Stimulated activated CD4-positive, alpha-beta T cell treated with anti-CD3 and anti-CD28 coated beads, Interleukin-15, amount 100 ng/mL, for 1 hour (primary cell): ENCODE measurements at places on chromosomes 3 and 15.
A peak's percentile ranks its signal among the peaks of the same experiment; 100 is the strongest.

- DNase-seq, result peak; percentile 23
These were observed 43.6 kb downstream of the RLBP1 start for GRCh38 chr15:89177633-89178306.

- DNase-seq, result no peak
These were observed 89.5 kb downstream of the PTPRG start for GRCh38 chr3:61650719-61651410.

DNA sequence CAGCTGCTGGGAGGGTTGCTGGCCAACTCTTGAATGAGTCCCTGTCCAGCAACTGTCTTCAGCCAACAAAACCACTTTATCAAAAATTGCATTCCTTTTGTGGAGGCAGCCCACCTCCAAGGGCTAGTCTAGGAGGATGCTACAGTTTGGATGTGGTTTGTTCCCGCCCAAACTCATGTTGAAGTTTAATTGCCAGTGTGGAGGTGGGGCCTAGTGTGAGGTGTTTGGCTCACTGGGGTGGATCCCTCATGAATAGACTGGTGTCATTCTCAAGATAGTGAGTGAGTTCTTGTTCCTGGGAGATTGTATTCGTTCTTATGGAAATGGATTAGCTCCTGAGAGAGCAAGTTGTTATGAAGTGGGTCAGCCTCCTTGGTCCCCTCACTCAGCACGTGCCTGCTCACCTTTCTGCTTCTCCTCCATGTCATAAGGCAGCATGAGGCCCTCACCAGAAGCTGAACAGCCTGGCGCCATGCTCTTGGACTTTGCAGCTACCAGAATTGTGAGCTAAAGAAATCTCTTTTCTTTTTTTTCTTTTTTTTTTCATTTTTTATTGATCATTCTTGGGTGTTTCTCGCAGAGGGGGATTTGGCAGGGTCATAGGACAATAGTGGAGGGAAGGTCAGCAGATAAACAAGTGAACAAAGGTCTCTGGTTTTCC lies 4.2 kb upstream of the RFC4 start:
- DNase-seq, result no peak

- DNase-seq, result no peak
These were observed 15.0 kb downstream of the UACA start for GRCh38 chr15:70748281-70748747.

GRCh38 chr3:119330181-119330580 lies 36.0 kb downstream of the ARHGAP31 start:
- no peak for DNase-seq

GRCh38 chr3:137771401-137772213 lies 7.5 kb downstream of the SOX14 start:
- DNase-seq, result no peak

- DNase-seq, result no peak
These were observed 2.9 kb upstream of the LTF start for GRCh38 chr3:46467562-46467961.

- DNase-seq, result no peak
These were observed 190.7 kb upstream of the NDN start for GRCh38 chr15:23877502-23878412.

DNA sequence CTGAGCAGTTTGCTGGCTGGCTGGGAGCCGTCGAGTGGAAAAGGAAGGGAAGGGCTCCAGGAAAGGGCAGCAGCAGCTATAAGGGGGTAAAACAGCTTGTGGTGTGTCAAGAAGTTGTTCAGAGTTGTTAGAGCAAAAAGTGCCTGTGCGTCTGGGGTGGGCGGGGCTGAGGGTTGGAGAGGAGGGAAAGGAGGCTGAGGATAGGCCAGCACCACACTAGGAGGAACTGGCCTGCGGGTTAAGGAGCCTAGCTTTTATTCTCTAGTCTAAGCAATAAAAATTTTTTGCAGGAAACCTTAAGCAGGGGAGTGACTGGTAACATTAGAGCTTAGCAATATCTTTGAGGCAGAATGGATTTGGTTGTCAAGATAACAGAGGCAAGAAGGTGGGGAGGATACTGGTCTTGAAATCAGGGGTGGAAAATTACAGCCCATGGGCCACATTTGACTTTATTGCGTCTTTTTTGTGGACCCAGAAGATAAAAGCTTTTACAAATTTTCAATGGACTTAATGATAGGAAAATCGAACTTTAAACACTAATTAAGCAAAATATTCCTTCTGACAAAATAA lies 134.5 kb upstream of the AADACL2 start:
- DNase-seq, result no peak

DNA sequence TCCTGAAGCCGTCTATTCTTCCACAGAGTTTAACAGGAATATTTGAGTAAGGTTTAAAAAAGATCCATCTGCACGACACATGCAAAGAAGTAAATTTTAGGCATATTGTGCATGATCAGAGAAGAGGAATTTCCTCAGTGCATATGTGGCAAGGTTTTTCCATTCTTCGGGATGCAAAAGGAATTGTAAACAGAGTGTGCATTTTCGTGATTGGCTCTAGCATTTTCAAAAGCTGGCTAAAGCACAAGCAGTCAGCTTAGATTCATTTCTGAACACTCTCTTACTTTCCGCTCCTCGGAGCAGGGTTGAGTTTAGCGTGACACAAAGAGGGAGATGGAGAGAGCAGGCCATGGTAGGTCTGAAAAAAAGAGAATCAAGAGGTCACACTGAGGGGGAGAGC lies 128.2 kb downstream of the ADAMTS9 start:
- no peak for DNase-seq
